Glomerular endothelial cell (primary cell): ENCODE measurements at places on chromosomes 12 and 14.

- DNase-seq = no peak
Observed at GRCh38 chr14:96629558-96630222, 127.5 kb downstream of the PAPOLA start.

DNA sequence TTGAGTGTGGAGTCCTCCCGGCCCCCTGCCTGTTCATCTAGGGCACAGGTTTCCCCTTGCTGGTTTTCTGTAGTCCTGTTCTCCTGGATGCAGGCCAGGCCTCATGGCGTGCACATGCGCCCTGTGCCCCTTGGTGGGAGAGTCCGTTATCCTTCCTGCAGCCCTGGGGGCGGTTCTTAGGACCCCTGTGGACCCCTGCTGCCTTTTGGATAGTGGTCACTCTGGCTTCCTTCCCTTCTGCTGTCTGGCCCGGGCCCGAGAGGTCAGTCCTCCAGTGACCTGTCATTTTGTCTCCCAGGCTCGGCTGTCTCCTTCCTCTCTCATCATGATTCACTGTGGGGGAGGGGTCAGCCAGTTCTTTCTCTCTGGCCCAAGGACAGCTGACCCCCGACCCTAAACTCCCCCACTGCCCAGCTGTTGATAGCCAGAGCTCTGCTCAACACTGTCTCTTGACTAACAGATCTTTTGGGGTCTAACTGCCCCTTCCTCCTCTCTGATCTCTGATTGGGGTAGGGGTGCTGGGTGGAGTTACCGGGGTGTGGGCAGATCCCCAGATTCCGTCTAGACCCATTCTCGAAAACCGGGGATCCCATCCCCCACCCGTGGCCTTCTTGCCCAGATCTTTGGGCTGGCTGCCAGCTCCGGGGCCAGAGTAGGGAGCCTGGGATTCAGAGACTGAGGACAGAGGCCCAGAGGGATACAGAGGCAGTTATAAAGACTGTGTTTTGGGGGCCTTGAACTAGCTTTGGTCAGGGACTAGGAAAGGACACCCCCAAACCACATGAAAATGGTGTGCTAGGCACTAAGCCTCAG, 7.0 kb downstream of the CCND2 start:
- no peak for DNase-seq

GRCh38 chr14:33376510-33376909, 437.8 kb downstream of the NPAS3 start:
- no peak for DNase-seq

GRCh38 chr12:117447665-117448366, 86.4 kb upstream of the NOS1 start:
- no peak for DNase-seq

GRCh38 chr14:45177076-45177475, 41.3 kb downstream of the FANCM start:
- DNase-seq = no peak

- DNase-seq = no peak
Observed at GRCh38 chr14:76499399-76499798, 123.5 kb downstream of the ESRRB start.

DNA sequence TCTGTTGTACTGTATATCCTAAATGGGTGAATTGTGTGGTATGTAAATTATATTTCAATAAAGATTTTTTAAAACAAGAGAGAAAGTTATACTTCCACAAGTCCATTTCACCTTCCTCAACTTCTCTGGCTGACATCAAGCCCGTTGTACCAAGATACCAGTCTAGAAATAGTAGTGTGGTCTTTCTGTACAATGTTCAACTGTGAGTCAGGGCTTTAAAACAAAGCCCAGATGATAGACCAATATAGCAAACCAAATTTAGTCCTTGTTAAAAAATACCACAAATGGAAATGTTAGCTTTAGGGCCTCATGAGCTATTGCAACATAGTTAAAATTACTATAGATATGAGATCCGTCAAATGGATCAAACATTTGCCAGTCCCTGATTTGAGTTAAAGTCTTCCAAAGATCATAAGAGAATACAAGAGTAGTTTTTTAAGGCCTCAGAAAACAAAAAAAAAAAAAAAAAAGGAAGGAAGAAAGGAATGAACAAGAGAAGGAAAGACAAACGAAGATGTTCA, 49.0 kb upstream of the EGLN3 start:
- no peak for DNase-seq

DNA sequence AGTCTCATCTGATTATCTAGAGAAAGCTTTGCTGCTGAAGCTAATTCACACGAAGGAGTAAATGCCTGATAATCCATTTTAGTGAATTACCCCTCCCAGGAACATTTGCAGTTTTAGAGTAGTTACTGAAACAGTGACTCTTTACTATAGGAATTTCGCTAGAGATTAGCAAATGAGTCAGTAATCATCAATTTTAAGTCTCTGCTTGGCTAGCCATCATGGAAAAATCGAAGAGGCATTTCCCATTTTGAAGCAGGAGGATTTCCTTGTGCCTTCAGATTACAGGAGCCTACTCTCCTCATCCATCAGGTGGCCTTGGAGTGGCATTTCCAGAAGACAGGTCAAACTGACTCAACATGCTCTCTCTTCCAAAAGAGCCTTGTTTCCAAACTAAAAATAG, 154.5 kb downstream of the EGLN3 start:
- no peak for DNase-seq

DNA sequence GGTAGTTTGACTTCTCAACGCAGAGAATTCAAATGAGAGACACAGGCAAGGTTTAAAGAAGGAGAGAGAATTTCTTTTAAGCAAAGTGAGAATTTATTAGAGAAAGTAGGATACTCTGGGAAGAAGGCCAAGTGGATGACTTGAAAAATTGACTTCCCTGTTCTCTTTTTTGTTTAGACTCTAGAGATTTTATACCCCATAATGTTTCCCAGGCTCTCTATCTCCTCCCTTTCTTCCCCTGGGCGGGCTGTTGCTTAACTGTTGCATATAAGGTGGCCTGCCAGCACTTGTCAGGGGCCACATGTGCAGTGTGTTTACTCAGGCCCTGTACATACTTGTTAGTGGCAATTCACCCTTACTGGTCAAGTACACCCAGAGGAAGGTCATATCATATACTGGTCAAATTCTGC, 403.7 kb downstream of the SLC6A15 start:
- DNase-seq = no peak

DNA sequence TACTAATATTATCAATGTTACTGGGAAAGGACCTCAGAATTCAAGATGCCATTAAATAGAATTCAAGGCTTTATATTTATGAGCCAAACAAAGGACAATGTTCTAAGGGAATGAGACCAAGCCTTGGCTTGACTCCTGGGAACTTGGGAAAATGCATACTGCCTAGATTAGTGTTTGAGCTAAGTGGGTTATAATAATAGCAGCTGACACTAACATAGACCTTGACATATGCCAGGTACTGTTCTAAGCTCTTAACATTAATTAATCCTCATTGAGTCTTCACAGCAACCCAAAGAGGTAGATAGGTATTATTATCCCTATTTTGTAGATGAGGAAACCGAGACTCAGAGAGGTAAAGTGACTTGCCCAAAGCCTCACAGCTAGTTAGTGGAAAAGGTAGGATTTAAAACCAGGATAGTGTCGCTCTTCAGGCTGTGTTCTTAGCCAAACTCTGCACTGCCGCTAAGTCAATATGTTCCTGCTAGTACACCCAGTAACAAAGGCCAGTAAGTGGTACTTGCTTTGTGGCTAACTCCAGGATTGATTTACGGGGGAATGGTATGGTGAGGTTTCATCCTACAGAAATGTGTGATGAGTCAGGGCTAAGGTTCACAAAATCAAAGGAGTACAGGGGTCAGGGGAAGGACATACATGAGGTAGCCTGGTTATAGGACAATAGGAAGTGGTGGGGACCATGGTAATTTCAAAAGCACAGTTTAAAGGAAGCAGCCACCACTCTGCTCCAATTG, 35.8 kb upstream of the PRKAB1 start:
- no peak for DNase-seq

DNA sequence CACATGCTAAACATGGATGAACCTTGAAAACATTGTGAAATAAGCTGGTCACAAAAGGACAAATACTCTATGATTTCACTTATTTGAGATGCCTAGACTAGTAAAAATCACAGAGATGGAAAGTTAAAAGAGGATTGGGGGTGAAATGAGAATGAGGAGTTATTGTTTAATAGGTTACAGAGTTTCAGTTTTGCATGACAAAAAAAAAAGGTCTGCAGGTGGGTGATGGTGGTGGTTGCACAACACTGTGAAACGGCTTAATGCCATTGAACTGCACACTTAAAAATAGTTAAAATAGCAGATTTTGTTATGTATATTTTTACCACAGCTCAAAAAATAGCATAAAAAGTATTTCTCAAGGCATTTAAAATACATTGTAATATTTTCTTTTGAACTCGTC, 151.9 kb upstream of the NRXN3 start:
- DNase-seq = no peak

GRCh38 chr12:14841761-14842160, 1.6 kb downstream of the ART4 start:
- no peak for DNase-seq

DNA sequence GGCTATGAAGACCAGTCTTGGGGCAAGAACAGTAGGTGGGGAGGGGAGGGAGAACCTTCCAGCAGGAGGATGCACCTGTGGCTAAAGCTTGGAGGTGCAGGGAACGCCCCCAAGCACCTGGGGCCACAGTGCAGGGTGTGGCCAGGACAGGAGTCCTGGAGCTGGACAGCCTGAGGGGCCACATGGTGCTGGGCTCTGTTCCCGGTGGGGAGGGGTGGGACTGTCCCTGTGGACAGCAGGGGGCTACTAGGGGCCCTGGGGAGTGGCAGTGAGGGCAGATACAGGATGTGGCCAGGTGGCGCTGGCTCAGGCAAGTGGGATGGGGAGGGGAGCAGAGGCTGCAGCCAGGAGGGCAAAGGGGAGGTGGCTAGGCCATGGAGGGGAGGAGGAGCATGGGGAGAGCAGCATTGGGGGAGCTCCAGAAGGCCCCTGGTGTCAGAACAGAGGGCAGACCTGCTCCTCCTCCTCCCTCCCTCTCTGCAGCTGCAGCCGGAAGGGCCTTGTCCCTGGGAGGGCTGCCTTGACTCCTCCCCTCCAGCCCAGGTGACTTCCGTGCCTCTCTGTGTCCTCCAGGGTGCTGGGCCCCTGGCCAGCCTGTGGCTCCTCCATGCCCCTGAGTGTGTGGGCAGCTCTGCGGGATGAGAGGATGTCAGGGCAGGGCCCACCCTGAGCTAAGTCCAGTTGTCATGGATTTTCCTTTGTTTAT, 68.4 kb upstream of the DLK1 start:
- DNase-seq = no peak

DNA sequence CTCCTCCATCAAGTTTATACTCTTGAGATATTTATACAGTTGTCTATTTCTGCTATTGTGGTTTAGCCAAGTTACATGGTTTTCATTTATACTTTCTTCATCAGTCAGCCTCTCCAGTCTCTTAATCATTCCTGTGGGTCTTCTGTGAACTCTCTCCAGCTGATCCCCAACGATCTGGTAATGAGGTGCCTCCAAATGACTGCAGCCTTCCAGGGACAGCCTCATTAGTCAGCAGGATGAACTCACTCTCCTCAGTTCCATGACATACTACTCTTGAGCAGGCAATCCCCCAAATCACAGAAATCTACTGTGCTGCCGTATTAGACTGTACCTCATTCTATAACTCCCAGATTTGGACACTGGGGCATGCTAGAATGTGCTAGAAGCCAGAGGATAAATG, 15.3 kb downstream of the AREL1 start:
- DNase-seq = no peak

GRCh38 chr12:73361864-73362230, 1089.7 kb downstream of the TRHDE start:
- no peak for DNase-seq

GRCh38 chr14:30907659-30908057, 33.3 kb downstream of the COCH start:
- no peak for DNase-seq

GRCh38 chr12:103399986-103400385, 95.8 kb downstream of the C12orf42 start:
- DNase-seq = no peak

DNA sequence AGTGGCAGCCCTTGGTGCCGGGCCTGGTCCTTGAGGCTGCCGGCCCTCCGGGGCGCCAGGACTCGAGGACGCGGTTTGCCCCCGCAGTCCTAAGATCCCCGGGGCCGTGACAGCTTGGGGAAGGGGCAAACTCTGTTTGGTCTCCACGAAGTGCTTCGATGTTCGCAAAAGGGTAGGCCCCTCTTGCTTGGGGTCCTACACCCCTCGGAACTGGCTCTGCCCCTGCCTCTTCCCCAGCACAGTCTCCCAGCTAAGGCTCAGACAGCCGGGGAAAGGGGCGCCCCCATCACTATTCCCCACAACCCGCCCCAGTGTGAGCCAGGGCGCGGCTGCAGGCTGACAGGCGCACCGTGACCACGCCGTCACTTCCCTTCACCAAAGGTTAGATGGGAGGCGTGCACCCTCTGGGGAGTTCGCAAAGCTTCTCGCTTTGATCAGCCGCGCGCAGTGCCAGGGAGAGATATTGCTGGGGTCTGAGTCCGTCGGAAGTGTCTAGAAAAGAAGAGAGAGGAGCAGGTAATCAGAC, 7.2 kb upstream of the OTX2 start:
- DNase-seq = no peak

- no peak for DNase-seq
Observed at GRCh38 chr12:49661191-49661590, 37.8 kb downstream of the PRPF40B start.

- no peak for DNase-seq
Observed at GRCh38 chr12:71438670-71439361, 782 bp upstream of the LGR5 start.

DNA sequence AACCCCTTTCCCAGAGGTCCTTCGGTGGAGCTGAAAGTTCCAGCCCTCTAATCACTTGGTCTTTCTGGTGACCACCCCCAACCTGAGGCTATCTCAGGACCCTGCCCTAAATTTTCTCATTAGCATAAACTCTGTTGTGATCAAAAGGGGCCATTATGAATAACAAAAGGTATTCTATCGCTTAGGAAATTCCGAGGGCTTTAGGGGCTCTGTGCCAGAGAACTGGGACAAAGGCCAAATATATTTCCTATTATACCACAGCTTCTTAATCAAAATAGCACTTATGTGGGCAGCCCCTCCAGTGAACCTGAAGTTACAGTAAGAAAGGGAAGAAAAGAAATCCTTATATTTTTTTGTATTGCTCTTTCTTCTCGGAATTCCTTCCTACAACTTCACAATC, 125.3 kb upstream of the NPAS3 start:
- no peak for DNase-seq

DNA sequence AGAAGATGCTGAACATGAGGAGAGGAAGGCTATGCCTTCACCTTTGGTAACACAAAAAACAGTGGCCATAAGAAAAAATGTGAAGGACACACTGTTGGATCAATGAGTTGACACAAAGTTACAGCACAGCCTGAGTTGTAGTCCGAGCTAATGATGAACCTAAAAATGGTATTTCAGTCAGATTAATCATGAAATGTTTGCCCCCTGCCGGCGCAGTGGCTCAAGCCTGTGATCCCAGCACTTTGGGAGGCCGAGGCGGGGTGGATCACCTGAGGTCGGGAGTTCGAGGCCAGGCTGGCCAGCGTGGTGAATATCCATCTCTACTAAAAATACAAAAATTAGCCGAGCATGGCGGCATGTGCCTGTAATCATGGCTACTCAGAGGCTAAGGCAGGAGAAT, 1.3 kb upstream of the CAPRIN2 start:
- DNase-seq = no peak

GRCh38 chr12:11771895-11772502, 122.5 kb downstream of the ETV6 start:
- DNase-seq = no peak
